ENCODE measurements at places on chromosomes 4 and X. TPM values are rescaled to one million over a fixed set of nuclear protein-coding genes. Genes with fewer than 3 reads are reported as not detected.
A peak's percentile ranks its signal among the peaks of the same experiment; 100 is the strongest.

The HSPA4L gene
- polyA plus RNA-seq: 0.51 TPM

The FRMD7 gene
- polyA plus RNA-seq: not detected

The APLN gene
- 0.18 TPM for polyA plus RNA-seq

GRCh38 chr4:1027915-1028238, 16.5 kb downstream of the FGFRL1 start:
- DNase-seq: no peak

DNA sequence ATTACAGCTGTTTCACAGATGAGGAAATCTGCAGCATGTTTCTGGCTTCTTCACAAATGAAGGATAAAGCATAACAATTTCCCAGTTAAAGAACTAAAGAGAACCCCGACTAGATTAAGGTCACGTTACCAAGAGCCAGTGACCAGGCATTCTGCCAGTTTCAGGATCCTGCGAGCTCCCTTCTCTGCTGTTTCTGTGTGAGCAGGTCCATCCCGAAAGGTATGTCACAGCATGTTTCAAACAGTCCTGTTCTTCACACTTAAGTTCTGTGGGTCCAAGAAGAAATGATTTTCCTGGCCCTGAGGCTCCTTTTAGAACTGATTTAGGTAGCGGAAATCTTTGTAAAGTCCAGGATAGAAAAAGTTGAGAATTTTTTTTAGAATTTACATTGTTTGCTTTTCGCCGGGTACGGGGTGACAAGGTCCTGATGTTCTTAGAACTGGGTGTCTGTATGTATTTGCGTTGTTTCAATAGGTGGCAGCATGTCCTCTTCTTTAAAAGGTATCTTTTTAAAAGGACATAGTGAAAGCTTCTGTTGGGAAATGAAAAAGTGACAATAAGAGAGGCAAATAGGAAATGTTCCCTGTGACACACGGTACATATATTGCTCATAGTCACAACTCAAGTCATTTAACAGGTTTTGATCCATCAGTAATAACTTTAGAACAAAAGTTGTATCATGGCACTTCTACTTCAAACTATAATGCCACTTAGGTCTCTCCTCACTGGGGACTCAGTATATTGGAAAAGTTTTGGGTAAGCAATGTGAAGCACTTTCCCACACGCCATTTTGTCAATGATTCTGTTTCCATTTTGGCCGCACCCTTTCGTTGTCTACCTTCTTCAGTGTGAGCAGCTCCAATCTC, 18.4 kb downstream of the IL21 start:
- DNase-seq: no peak

GRCh38 chrX:153950127-153950526, 5.7 kb upstream of the RENBP start:
- DNase-seq: no peak

DNA sequence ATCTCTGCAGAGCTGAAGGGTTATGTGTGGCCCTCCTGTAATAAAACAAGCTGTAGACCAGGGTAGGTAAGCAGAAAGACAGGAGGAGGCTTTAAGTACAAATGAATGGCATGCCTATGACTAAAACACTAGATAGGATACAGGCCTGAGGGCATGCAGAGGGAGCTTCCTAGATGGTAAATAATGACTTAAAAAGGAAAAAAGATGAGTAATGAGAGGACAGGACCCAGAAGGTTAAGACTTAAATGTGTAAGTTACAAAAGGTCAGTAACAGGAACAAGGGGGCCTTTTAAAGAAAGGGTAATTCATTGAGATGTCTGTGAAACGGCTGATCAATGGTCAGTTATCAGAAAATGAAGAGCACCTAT, 194.8 kb downstream of the SOWAHB start:
- no peak for DNase-seq

- no peak for DNase-seq
Observed at GRCh38 chrX:70453024-70453618, 8.5 kb downstream of the DLG3 start.

DNA sequence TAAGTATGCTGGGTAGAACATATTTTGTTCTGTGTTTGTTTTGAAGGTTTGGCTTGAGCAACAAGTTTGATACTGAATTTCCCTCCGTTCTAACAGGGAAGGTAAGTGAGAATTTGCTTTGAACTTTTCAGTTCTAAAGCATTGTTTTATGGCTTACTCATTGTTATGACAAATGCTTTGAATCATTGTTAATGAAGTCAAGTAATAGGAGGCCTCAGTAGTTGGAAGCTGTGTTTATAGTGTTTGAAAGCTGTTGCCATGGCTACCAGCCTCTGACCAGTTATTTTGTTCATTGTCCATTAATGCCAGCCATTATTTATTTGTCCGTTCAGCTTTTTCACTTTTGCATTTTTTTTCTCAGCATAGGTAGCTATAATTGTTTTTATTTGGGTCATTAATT, 14.4 kb downstream of the CHIC1 start:
- no peak for DNase-seq

DNA sequence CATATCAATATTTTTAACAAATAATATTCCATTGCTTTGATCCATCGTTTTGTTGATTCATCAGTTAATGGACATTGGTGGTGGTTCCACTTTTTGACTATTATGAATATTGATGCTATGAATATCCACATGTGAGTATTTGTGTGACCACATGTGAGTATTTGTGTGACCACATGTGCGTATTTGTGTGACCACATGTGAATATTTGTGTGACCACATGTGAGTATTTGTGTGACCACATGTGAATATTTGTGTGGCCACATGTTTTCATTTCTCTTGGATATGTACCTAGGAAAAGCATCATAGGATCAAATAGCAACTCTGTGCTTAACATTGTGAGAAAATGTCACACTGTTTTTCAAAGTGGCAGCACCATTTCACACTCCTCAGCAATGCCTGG, 433.6 kb upstream of the FRG1 start:
- no peak for DNase-seq

DNA sequence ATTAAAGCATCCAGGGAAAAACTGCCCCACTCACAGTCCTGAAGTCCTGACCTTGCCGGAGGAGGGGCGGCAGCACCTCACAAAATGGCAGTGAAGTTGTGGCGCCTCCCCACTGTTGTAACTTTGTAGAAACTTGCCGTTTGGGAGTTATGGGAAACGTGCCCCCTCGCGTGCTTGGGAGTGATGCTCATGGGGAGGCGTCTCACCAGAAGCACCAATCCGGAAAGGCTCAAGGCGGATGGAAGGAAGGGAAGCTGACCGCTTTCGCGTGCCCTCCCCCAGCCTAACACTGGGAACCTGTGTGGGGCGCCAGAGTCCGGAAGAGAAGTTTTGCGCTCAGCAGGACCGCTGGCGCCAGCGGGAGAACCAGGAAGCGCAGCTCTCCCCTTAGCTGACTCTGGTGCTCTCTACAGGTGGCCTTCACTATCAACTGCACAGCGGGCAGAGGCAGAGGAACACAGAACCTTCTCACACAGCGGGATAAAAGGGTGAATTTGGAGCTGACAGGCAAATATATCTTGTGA, at the start of the genes CT45A10 and SAGE1:
Gene CT45A10 (minus strand): TSS at position 151 of the 524 bp plus-strand sequence. CDS start 8,100 bp downstream, outside the sequence.
Gene SAGE1 (plus strand): TSS at position 423 of the 524 bp plus-strand sequence. CDS start 2,527 bp downstream, outside the sequence.
- peak; percentile 56 for DNase-seq

- peak; percentile 99 for DNase-seq
Observed at GRCh38 chr4:3074078-3074845, at the start of the genes HTT and HTT-AS. Gene HTT, plus strand, starts transcription at chr4:3074681. Its CDS starts 145 bp downstream, at chr4:3074826. Gene HTT-AS, minus strand, starts transcription at chr4:3074538.

GRCh38 chrX:25805744-25806143, 332.4 kb upstream of the MAGEB18 start:
- DNase-seq: no peak

DNA sequence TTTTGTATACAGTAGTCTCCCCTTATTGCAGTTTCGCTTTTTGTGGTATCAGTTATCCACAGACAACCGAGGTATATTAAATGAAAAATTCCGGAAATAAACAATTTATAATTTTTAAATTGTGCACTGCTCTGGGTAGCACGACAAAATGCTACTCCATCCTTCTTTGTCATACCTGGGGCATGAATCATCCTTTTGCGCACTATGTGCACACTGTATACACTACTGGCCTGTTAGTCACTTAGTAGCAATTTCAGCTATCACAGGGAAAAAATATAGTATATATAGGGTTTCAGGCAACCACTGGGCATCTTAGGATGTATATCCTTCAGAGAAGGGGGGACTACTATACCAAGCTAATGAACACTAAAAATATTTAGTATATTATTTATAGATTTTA, 198.8 kb upstream of the FAT4 start:
- no peak for DNase-seq

Measured in spleen (tissue), 13 donors.